ENCODE measurements at places on chromosomes 5 and 9. TPM values are rescaled to one million over a fixed set of nuclear protein-coding genes. Genes with fewer than 3 reads are reported as not detected.
A peak's percentile ranks its signal among the peaks of the same experiment; 100 is the strongest.

Gene PLPP7
- total RNA-seq, result 120 TPM

Gene TMC1
- total RNA-seq, result 0.25 TPM

Gene TCF7
- 3.0 TPM for total RNA-seq

Gene ZNF618
- 1.9 TPM for total RNA-seq

Gene TAF11L10
- not detected for total RNA-seq

Gene CATSPER3
- 0.49 TPM for total RNA-seq

Gene OLFML2A
- total RNA-seq, result 41.1 TPM

Gene LRRTM2
- total RNA-seq, result not detected

GRCh38 chr9:16515879-16516301 is 354.6 kb downstream of the BNC2 start:
- DNase-seq, result no peak

DNA sequence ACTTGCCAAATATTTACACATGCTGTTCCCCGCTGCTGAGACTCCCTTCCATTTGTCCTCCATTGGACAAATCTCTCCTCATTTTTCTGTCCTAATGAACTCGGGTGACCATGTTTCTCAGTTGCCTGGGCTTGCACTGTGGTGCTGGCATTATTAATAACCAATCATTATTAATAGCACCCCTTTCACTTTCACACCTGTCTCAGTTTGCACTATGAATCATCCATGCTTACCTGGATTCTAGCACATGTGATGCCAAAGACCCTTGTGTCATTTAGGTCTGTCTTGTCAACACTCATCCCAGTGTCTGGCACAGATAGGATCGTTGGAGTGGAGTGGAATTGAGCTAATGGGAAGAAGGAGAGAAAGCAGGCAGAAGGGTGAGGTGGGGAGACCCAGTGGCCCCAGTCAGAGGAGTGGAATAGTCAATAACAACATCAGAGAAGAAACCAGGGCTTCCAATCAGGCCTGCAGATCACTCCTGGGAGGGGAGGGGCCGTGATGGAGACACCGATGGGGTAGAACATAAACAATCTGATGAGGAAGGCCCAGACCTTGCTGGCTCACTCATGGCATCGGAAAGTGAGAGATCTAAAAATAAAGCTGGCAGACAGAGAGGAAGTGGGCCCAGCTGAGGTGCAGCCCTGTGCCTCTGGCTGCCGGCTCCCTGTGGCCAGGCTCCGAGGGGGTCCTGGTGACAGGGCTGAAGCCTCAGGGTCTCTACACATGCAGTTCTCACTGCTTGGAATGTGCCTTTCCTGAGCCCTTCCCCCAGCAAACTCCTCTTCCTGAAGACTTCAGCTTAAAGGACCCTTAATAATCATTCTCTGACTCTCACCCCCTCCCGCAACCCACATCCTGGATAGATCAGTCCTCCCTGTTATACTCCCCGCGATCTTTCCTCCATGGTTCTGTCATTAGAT is 33.5 kb upstream of the CRB2 start:
- DNase-seq, result no peak

- DNase-seq, result no peak
Measured at GRCh38 chr9:135700525-135700924, 1.2 kb upstream of the SOHLH1 start.

DNA sequence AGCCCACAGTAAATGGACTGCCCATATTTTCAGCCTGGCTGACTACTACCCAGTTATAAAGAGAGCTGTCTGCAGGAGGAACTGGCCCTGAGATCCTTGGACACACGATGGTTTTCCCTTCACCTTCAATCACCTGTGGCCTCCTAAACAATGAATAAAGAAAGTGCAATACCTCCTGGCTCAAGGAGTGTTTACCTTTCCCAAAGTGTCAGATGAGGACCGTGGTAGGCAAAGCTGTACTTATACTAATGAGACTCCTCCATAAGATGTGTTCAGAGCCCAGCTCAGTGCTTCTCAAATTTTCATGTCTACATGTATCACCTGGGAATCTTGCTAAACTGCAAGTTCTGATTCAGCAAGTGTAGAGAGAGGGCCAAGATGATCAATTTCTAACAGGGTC is 284.5 kb upstream of the VLDLR start:
- no peak for DNase-seq

- DNase-seq, result no peak
Measured at GRCh38 chr5:83026930-83027687, 50.1 kb downstream of the TMEM167A start.

GRCh38 chr9:37466037-37466709 is 923 bp upstream of the ZBTB5 start:
- peak; percentile 63 for DNase-seq

DNA sequence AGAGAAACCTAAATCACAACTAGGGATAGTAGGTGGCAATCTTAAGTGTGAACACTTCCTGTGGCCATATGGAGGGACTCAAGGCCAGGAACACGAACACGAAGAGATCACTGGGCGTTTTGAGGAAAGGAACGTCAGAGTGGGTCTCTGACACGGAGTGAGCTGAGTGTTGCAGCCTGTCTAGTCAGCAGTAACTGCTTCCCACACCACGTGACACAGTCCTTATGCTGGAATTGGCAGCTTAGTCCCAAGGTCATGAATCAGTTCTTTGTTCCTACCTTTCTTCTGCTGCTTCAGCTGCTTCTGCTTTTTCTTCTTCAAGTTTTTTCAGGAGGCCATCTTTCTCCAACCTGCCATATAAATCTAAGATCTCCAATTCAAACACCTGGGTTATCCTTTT is 18.2 kb downstream of the SPACA9 start:
- DNase-seq, result no peak

- peak; percentile 80 for DNase-seq
Measured at GRCh38 chr9:27572918-27573633, at the start of gene C9orf72. Gene C9orf72, minus strand, starts transcription at chr9:27573481. Its CDS starts 6,361 bp downstream, at chr9:27567120.

DNA sequence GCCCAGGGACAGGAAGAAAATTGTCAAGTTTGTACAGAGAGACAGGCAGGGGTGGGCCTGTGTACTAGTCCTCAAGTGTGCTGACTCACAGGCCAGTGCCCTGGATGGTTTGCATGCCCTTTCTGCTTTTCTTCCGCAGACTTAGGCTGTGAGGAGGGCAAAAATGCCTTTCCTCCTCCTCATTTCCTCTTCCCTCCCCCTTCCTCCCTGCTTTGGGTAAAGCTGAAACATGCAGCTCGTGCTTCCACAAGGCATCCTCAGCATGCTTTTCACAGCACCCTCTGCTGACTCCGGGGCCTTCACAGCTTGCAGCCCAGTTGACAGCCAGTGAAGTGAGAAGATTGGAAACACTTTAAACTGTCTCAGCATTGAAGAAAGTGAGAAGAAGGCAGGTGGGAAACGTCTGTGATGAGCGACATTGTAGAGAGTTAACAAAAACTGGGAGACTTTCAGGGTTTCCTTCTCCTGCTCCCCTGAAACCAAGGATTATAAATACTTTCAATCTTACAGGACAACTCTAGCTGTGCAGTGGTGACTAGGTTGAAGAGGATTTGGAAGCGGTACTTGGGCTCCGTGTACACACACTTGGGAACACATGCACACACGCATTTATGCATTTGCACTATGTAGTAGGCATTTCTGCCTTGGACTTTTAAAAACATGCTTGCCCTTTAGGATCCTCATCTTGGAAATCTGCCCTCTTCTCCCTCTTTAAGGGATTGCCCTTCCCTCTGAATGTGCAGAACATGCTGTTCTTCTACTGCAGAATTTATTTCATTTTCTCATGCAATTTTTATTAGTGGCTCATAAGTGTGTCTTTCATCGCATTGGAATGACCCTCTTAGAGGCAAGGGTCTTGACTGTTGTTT is 138.8 kb downstream of the GRIA1 start:
- peak; percentile 18 for DNase-seq

- no peak for DNase-seq
Measured at GRCh38 chr5:135245521-135246499, 153.2 kb downstream of the MACROH2A1 start.

DNA sequence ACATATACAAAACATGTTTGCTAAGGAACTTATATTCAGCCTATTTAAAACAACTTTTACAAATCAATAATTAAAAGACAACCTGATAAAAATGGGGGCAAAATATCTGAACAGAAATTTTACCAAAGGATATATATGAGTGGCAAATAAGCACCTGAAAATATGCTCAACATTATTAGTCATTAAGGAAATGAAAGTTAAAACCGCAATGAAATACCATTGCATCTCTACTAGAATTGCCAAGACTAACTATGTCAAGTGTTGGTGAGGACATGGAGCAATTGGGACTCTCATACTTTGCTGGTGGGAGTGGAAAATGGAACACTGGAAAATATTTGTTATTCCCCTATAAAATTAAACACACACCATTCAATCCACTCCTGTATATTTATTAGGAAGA is 26.3 kb upstream of the PPP2R2B start:
- no peak for DNase-seq
